ENCODE measurements at places on chromosomes 11 and 22.

GRCh38 chr22:39898997-39899396 lies 1.9 kb upstream of the GRAP2 start:
- H3K4me1 ChIP-seq: no peaks in the 10 kb centered on the region
- H3K27me3 ChIP-seq: no peaks in the 10 kb centered on the region
- no peak overlapping the region for H3K4me3 ChIP-seq
- H3K36me3 ChIP-seq: no peaks in the 10 kb centered on the region

GRCh38 chr22:36977401-36977861 lies 41.8 kb downstream of the TST start:
- H3K4me1 ChIP-seq: peaks cover 5% of the 10 kb centered on the region
- peak overlapping the region; percentile 44 for H3K27ac ChIP-seq
- peaks cover 7% of the 10 kb centered on the region for H3K27me3 ChIP-seq
- H3K4me3 ChIP-seq: peak overlapping the region; percentile 24
- peak; percentile 9 for DNase-seq
- no peaks in the 10 kb centered on the region for H3K36me3 ChIP-seq

DNA sequence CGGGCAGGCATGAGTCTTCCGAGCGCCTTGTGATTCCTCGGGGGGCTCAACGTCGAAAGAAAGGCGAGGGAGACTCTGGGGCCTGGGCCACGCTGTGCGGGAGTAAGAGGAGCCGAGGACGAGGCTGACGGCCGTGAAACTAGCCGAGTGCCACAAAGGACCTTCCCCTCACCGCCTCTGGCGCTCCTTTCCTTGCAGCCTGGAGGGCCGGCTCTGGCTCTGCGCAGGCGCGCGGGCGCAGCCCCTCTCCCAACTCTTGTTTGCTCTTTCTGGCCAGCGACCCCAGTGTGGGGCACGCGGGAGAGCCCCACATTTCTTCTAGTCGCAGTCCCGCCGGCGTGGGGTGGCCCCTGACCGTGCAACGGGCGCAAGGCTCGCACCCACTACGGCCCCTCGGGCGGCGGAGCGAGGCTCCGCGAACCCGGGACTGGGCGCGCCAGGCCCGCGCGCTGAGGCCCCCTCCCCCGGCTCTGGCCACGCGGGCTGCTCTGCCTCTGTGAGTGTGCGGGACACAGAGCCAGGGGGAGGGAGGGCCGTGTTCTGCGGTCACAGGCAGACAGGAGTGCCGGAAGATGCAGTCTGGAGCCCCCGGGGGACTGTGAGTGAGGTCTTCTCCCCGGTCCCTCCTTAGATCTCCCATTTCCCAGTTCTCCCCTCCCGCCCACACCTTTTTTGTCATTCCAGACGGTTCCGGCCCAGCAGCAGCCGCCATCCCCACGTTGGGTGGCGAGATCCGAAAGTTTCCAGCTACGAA lies 1.0 kb upstream of the TOB2 start:
- H3K4me3 ChIP-seq: peak overlapping the region; percentile 93
- H3K27me3 ChIP-seq: no peaks in the 10 kb centered on the region
- peak overlapping the region; percentile 98 for H3K27ac ChIP-seq
- peak; percentile 58 for DNase-seq

GRCh38 chr11:20821046-20821445 lies 151.7 kb downstream of the NELL1 start:
- DNase-seq: no peak
- no peaks in the 10 kb centered on the region for H3K36me3 ChIP-seq
- H3K27ac ChIP-seq: no peak overlapping the region
- H3K4me3 ChIP-seq: no peak overlapping the region
- H3K27me3 ChIP-seq: no peaks in the 10 kb centered on the region

GRCh38 chr11:90135016-90135415 lies 553 bp downstream of the NAALAD2 start:
- DNase-seq: no peak
- H3K36me3 ChIP-seq: no peaks in the 10 kb centered on the region
- H3K4me1 ChIP-seq: no peaks in the 10 kb centered on the region
- H3K4me3 ChIP-seq: peak overlapping the region; percentile 73

DNA sequence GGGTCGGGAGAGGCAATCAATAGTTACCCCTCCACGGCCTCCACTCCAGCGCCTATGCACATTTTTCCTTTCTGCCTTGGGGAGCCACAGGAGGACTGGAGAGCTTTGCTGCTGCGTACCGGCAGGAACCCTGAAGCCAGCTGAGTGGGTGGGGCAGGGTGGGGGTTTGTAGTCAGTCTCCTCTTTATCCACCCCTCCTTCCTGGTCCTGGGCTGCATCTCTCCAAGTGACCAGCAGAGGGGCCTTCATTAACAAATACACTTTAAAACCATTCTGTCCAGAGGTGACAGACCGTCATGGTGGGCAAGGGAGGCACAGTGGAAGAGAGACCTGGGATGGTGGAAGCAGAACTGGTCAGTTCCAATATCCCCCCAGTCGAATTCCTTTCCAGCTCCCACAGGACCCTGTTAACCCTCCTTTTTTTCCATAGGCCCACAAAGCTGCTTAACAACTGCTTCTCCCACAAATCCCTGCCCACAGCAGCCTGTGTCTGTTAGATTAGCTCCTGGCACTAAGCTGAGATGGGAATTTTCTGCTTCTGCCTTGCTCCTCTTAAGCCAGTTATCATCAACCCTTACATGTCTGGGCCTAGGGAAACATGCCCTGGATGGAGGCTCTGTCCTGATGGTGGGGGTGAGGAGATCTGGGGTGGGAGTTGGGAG lies 3.9 kb upstream of the ABCG4 start:
- H3K4me1 ChIP-seq: peaks cover 8% of the 10 kb centered on the region
- no peak overlapping the region for H3K27ac ChIP-seq
- peak; percentile 23 for DNase-seq
- no peaks in the 10 kb centered on the region for H3K27me3 ChIP-seq
- no peak overlapping the region for H3K4me3 ChIP-seq

DNA sequence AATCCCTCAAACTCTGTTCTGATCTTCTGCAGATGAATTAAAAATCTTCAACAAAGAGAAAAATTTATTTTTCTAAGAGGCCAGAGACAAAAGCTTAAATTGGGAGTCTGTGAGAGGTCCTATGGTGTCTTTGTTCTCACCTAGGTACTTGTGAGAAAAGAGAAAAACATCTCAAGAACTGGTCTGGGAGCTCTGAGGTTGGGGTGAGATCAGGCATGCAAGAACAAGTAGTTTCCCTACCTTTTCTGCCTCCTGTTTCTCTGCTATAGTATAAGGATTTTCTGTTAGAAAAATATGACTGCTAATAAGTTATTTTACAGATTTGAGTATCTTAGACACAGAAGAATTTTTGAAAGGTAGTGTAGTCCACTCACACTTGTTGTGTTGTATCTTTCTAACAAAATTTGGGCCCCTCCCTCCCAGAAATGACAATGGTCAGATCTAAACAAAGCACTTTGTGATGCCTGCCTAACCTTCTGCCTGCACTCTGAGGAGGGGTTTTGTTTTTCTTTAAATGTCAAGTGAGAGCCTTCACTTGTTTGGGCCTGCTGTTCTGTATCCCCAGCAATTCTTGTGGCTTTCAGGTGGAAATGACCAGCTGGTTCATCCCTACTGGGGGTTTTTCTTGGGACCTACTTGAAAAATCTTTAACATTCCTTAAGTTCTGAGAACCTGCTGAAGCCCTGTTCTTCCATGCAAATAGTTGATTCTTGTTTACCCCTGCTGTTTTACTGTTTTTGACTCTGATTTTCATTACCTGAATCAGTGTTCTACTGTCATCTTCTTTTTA lies 13.6 kb upstream of the OR51S1 start:
- no peaks in the 10 kb centered on the region for H3K36me3 ChIP-seq
- no peak for DNase-seq
- H3K4me1 ChIP-seq: no peaks in the 10 kb centered on the region
- no peak overlapping the region for H3K27ac ChIP-seq

GRCh38 chr11:17649261-17649660 lies 70.1 kb upstream of the MYOD1 start:
- DNase-seq: no peak
- H3K27me3 ChIP-seq: no peaks in the 10 kb centered on the region
- no peak overlapping the region for H3K27ac ChIP-seq
- H3K36me3 ChIP-seq: no peaks in the 10 kb centered on the region
- no peak overlapping the region for H3K4me3 ChIP-seq
